AG09309 (cell line): ENCODE measurements at places on chromosomes 4 and X.

DNA sequence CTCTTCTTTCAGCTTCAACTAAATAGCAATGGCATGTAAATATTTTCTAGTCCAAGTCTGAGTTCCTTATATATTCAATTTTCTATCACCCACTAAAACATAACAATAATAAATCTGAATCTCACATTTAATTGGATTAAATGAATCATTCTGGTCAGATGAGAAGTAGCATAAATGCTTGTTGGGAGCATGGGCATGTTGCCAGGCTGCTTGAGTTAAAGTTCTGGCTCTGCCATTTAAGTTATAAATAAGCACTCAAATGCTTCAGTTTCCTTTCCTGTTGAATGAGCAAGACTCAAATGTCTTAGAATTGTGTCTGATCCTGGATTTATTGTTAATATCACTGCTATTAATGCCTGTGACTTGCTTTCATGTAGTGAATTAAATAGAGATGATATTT lies 496.3 kb downstream of the STPG2 start:
- DNase-seq, result no peak

GRCh38 chrX:51456246-51456645 lies 40.1 kb downstream of the NUDT11 start:
- no peak for DNase-seq

DNA sequence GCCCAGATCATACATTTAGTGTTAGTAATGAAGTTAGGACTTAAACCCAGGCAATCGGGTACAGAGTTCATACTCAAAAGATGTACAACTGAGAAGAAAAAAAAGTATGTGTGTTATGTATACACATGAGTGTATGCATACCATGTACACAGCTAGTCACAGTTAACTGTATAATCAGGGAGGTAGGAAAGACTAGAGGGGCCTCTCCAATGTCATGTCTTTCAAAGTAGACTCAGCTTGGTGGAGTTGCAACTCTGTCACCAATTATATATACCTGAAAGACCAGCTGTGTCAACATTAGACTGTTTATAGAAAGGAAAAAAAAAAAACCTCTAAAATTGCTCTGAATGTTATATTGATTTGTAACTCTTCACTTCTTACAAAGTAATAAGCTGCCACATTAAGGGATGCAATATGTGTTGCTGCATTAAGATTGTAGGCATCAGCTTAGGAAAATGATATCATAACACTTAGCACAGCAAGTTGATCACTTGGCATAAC lies 167.5 kb downstream of the DCTD start:
- no peak for DNase-seq

- no peak for DNase-seq
Measured at GRCh38 chrX:23631136-23631535, 36.2 kb upstream of the PRDX4 start.

GRCh38 chr4:4860600-4861389 lies 1.3 kb downstream of the MSX1 start:
- no peak for DNase-seq

- no peak for DNase-seq
Measured at GRCh38 chr4:124118061-124118460, 594.5 kb downstream of the ANKRD50 start.

DNA sequence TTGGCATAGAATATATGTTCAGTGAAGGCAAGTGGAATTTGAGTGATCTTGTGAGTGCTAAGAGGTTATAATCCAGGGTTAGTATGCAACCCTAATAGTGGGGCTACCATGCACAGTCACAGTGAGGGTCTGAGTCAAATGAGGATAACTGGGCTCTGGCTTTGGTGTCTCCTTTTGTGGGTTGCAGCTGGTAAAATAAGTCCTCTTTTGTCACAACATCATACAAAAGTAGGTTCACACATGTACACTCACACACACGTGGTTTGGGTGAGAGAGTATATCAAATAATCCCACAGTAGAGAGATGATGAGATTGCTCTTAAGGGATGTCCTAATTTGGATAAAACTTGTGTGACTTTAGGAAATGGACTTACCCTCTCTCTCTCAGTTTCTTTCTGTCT lies 79.6 kb upstream of the EOLA2 start:
- DNase-seq, result no peak

GRCh38 chr4:25022766-25023165 lies 8.0 kb downstream of the LGI2 start:
- no peak for DNase-seq

DNA sequence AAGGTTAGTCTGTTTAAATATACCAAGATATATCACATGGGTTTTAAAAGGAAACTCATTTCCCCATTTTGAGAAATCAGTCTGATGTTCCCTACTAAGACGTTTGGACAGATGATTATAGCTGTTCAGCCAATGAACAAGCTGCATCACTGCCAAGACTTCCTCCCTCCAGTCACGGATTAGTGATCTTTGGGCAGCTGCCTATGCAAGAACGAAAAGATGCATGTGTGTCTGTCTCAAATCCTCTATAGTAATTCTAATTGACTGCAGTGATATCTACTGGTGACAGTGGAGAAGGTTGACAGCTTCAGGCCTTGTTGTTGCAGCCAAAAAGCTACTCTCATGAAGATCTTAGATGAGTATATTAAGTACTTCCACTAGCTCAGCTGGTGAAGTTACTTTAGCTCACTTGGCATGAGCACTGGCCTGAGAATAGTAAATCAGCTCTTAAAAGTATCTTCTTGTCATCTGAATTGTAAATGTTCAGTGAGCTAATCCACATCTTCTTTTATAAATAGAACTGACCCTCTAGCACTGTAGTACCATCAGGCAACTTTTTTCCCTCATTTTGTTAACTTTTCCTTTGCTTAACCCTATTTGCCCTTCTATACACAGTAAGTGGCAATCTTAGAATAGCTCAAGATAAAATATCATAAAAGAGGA lies 134.5 kb upstream of the PCDH10 start:
- DNase-seq, result no peak

- DNase-seq, result no peak
Measured at GRCh38 chr4:172666711-172667368, 501.8 kb upstream of the GALNT7 start.
